HFFc6 (cell line): ENCODE measurements at places on chromosomes 1 and 21.

DNA sequence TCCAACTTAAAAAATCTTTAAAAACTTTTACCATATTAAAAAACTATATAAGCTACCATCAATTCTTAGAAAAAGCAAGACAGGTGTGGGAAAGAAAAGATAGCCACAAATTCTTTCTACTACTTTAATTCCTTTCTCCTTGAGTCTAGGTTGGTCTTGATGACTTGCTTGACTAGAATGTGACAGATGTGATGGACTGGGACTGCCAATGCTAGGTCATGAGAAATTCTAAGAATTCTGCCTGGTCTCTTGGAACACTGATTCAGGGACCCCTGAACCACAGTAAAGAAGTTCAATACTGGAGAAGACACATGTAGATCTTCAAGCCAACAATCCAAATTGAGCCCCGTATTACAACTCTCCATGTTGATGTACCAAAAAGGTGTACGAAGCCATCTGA, 326.6 kb upstream of the B3GALT2 start:
- DNase-seq: no peak

GRCh38 chr21:37391666-37392065, 25.1 kb downstream of the DYRK1A start:
- DNase-seq: no peak

- DNase-seq: no peak
Observed at GRCh38 chr1:91768120-91768519, 117.8 kb downstream of the TGFBR3 start.

DNA sequence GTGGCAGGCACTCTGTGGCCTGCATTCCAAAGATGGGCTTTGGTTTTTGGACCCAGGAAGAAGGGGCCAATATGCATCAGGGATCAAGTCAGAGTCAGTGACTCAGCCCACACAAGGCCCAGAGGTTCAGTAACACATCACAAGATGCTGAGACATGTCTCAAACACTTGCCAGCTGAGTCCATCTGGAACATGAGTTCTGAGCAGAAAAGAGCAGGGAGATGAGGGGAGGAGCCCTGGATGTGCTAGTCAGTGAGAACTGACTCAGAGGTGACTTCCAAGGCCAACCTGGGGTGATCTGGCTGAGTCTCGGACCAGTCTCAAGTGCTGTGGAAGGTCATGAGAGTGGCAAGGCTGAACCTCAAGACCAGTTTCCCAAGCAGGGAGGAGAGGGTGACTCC, 150.1 kb downstream of the CDC7 start:
- DNase-seq: peak; percentile 97

DNA sequence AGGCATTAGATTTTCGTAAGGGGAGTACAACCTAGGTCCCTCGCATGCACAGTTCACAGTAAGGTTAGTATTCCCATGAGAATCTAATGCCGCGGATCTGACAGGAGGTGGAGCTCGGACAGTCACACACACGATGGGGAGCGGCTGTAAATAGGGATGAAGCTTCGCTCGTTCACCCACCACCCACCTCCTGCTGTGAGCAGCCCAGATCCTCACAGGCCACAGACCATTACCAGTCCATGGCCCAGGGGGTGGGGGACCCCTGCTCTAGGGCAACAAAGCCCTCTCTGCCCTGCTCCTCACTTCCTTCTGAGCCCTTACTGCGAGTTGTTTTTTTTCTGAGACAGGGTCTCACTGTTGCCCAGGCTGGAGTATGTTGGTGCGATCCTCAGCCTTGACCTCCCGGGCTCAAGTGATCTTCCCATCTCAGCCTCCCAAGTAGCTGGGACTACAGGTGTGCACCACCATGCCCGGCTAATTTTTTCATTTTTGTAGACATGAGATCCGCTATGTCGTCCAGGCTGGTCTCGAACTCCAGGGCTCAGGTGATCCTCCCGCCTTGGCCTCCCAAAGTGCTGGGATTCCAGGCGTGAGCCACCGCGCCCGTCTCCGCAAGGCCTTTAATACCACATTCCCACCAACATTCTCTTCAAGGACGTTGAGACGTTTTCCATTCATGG, 21.3 kb downstream of the TRPM2 start:
- DNase-seq: no peak

GRCh38 chr1:236307435-236307834, 25.7 kb upstream of the ERO1B start:
- DNase-seq: no peak

DNA sequence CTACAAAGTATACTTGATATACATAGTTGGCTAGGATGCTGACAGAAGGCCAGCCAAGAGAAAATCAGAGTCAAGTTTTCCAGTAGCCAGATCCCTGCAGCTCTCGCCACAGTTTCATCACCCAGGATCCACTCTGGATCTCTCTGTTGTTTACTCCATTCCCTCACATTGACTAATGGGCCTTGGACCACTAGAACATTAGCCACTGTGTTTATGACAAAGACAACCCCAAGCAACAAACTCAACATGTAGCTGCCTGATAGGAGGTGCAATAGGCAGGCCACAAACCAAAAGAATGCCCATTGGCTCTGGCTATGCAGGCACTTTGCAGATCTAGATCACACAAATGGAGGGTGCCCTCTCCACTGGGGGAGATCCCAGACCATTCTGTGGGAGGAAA, 44.2 kb downstream of the ARHGEF11 start:
- DNase-seq: peak; percentile 2

DNA sequence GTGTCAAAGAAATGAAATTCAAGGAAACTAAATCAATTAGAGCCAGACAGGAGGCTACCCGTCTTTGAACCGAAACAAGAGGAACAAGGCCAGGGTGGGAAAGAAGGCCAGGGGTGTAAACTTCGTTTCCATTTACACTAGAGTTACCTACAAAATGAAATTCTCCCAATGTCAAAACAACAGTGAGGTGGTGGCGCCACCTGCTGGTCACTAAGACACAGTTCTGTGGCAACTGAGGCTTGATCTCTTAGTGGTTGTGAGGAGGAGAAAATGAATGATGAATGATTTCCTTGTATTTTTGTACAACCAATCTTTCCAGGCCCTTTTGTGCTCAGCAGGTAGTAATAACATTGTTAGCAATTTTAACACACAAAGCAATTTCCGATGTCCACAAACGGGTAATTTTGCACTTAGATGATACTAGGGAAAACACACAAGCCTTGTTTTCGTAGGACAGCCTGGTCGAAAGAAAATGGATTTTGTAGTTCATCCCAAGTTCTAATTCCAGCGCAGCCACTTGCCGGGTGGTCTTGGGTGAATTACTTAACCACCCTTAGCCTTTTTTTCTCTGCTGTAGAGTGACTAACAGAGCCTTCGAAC, 54.8 kb upstream of the SOD1 start:
- peak; percentile 34 for DNase-seq

GRCh38 chr1:223732993-223733798, 20.9 kb downstream of the CAPN2 start:
- no peak for DNase-seq

- no peak for DNase-seq
Observed at GRCh38 chr1:229617351-229618100, 8.4 kb downstream of the TAF5L start.

DNA sequence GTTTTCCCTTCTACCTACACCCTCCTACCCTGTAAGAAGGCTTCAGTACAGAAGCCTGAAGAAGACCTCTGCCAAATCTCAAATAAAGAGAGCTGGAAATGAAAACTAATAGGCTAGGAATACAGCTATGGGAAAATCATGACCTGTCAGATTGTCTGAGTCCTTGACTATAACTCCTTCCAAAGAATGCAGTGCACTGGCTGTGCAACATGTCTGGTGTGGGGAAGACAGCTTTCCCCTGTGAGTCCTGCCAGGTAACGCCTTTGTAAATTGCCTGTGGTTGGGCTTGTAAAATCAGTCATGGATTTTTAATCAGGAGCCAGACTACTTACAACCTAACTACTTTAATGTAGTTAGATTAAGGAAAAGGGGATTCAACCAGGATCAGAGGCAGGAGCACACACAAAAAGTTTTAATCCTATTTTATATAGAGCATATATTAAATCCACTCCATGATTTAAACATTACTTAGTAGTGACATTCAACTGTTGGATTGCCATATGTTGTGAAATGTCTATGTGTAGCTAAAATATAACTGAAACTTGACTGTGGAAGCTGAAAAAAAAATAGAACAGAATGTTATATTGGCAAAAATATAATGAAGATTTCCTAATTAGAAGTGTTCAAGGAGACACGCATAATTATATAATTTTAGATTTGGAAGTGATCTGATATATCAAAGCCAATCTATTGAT, 1667.8 kb downstream of the KCNT2 start:
- no peak for DNase-seq

GRCh38 chr1:21680381-21680780, 11.2 kb upstream of the RAP1GAP start:
- DNase-seq: no peak

DNA sequence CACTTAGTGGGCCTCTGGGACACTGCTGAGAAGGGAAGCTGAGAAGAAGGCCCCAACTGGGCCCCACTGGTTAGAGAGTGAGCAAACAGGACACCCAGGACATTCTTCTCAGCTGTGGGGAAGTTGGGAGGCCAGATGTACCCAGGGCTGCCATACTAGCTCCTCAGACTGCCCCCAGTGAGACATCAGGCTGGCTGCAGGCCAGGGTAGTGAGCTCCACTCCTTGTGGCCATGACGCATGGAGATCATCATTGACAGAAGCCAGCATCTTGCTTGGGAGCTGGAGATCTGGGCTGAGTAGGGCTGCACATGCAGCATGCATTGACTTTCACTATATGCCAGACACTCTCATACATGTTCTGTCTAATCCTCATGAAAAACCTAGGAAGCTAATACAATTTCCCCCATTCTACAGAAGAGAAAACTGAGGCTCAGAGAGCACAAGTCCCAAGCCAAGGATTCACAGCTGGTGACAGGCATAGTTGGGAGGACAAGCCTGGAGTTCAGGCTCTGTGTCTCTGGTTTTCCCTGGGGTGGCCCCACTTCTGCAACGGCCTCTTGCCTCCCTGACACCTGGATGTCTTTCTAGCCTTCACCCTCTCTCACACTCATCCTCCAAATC, 24.1 kb upstream of the MYCL start:
- no peak for DNase-seq

GRCh38 chr1:239952348-239953308, 139.1 kb upstream of the FMN2 start:
- no peak for DNase-seq

DNA sequence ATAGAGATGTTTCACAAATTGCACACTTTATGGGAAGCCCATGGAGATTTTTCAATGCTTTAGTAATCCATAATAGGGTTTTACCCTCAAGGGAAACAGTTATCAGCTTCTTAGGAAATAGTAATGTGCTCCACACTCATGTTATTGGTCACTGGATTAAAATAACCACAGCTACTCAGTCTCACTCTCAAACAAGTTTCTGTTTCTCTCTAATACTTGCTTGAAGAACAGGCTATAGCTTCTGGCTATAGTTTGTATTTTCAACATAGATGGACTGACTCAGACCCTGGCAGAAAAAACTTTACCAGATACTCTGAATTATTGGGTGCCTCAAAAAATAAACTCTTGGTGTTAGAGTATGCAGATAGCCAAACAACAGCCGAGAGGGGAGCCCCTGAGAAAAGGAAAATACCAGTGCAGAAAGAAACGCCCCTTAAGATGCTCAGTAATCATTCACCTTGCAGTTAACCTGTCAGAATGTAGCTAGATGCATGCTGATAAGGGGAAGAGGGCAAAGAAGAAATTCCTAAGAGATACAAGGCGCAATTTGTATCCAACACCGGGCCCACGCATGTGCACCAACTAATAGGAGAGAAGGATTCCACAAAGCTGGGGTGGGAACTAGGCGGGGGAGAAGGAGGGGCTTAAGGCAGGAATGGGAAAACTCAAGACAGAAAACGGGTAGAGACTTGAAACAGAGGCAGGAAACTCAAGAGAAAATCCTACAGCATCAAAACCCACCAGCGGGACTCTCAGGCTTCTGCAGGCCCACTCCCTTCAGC, 30.4 kb upstream of the PDE4B start:
- DNase-seq: peak; percentile 97

DNA sequence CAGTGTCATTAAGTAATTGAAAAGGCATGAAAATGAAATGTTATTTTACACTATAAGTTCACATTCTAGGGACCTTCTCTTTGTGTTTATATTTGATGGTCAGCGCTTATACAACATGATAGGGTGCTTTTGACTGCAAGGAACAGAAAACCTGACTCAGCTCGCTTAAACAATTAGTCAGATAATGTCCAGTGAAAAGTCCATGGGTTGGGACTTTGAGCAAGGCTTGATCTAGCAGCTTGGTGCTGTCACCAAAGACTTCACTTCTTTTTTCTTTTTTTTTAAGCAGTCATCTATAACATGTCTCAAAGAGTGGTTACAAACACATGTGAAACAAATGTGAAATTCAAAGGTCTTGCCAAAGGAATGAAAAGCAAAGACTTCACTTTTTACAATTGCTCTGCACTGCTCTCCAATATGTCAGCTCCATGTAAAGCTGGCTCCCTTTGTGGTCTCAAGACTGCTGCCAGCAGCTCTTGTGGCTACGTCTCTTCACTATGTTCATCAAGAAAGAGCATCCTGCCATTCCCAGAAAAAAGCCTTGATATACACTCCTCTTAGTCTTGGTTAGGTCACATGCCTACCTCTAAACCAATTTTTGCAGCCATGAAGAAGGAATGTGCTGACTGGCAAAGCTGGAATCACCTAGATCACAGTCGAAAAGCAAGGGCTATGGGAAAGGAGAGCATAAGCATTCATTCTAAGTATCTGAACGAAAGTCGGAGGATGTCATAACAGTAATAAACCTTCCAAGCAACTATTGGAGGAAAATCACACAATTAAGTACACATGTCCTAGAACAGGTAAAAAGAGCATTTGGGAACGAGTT, 15.2 kb downstream of the F3 start:
- no peak for DNase-seq

DNA sequence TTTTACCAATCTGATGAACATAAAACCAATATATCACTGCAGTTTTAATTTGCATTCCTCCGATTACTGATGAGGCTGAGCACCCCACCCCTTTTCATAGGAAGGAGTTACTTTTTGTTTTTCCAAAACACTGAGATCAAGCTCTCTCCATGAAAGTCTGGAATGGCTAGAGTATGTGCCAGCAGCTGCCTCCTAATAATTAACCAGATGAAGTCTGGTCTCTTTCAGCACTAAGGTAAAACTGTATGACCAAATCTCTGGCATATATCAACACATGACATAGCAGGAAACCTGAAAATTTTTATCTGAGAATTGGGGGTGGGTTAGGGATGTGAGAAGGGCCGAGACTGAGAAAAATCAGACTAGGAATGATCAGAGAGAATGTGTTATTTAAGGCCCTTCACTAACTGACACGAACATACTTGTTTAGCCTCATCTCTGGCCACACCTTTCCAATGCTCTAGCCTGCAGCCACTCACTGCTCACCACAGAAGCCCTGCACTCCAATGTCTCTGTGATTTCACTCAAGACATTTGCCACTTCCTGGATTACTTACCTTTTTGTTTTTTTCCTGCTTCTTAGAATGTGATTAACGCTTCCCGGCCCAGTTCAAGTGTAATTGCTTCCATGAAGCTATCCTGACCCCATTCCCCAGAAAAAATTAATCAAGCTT, 34.7 kb downstream of the WASF2 start:
- no peak for DNase-seq

GRCh38 chr1:216960716-216961115, 237.5 kb upstream of the ESRRG start:
- no peak for DNase-seq

GRCh38 chr21:26934383-26934782, 32.5 kb downstream of the ADAMTS5 start:
- DNase-seq: no peak

- no peak for DNase-seq
Observed at GRCh38 chr1:35398739-35399138, 130.2 kb downstream of the ZMYM4 start.

GRCh38 chr1:11961230-11961629, 19.0 kb upstream of the MFN2 start:
- no peak for DNase-seq
